DMS53 (cell line): ENCODE measurements at places on chromosomes 7 and 10.
A peak's percentile ranks its signal among the peaks of the same experiment; 100 is the strongest.

DNA sequence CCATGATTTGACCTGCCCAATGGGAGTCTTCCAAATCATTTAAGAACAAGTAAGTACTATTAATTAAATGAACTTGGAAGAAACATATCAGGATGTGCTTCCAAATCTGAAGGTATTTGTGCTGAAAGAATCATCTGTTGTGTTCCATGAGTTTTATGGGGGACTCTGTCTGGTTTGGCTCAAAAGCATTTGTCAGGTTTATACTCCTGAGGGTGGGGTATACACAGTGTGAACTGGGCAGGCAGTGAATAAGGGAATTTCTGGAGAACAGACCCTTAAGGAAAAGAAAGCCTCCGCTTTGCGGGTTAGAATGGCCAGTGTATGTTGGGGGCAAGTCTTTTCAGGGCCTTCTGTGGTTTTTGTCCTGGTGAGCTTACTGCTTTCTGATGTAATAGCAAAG, 29.9 kb downstream of the TCF7L2 start:
- no peak for DNase-seq

GRCh38 chr7:5173496-5173895, 16.5 kb upstream of the WIPI2 start:
- no peak for DNase-seq

DNA sequence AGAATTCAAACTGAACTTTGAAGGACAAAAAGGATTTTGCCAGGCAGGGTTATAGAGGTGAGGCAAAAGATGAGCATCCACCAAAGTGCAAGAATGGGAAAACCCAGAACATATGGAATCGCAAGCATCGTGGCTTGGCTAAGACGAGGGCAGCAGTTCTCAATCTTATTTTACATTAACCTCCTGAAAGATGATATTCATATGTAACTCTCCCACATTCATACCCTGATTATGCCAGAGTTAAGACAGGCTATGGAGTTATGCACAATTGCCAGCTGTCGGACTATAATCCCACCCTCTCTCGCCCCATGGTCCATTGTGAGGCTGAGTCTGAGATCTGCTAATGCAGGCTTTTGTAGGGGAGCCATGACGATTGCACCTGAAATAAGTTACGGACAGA, 21.2 kb upstream of the ASAH2 start:
- no peak for DNase-seq

DNA sequence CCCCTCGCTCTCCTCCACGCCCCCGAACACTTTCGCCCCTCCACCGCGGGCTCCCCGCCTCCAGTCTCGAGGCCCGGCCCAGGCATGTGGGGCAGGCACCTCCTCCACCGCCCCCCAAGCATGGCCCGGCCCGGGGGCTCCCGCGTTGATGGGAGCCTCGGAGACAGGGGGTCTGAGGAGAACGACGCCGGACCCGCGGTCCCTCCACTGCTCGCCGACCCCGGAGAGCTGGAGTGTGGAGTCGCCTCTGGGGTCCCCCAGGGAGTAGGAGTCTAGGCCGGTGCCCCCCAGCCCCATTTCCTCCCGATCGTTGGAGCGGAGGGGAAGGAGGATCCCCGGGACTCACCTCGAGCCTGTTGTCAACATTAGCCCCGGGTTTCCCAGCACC, 206 bp downstream of the UPF2 start:
- peak; percentile 59 for DNase-seq

DNA sequence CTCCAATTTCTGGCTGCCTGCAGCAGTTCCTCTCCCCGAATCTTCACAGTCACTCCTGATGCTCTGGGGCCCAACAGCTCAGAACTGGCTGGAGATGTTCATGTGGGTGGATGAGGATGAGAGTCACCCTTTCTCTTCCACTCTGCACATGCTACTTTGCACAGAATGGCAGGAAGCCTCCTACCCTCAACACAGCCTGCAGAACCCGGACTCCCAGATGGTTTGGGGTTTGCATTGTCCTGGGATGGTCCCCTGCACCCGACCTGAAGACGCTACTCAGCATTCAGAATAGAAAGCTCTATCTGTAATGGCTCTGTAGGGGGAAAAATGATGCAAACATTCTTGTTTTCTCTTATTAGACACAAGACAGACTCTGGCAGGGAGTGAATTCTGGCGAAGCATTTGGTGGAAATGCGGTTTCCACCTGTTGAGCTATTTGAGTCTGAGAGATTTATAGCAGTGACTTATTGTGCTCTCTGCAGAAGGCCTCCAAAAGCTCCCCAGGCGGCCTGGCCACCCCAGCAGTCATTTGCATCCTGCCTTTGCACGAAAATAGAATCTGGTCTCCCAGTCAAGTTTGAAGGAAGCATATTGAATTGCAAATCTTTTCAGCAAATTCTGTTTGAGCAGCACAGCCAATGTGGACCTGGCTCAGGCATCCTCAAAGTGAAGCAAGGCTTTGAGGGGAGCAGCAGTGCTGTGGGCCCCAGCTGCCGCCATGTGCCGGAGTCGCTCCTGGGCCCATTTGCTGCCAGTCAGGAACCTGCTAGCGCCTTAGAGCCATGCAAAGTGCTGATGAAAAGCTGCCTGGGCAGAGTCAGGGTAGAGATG, 309.3 kb downstream of the TCERG1L start:
- DNase-seq = no peak

- DNase-seq = no peak
Measured at GRCh38 chr10:60728056-60728455, 50.2 kb upstream of the CDK1 start.

DNA sequence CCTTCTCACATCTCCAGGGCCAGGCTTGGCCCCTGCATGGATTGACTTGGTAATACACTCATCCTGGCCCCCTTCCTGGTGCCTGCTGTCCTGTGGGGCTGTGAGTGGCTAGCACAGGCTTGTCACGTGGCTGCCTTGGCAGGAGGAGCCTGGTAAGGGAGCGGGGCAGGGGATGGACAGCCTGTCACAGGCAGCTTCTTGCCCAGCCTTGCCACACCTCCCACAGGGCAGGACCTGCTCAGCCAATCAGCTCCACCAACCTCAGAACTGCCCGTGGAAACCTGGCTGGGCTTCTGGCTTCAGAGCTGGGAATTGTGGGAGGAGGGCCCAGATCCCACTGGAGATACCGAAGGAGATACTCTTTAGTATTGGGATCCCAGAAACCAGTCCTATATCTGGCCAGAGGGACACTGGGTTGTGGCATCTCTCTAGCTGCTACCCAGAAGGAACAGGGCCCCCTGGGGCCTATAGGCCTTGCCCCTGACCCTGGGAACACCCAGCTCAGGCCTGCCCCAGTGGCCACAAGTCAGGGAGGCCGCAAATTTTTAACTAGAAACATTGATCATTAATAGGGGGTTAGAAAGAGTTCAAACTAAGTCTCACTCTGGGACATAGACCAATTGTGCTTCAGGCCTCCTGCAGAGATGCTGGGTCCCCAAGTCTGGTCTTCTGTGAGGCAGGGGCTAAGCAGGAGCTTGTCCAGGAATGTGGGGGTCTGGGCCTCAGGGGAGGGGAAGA, at the start of gene HOGA1:
Gene HOGA1, plus strand, starts transcription at position 330 of the 738 bp plus-strand sequence. Its CDS starts 315 bp downstream, at position 645.
- DNase-seq = peak; percentile 69

- DNase-seq = no peak
Measured at GRCh38 chr10:79112881-79113431, 44.2 kb downstream of the ZMIZ1 start.

GRCh38 chr7:151132461-151133205, 34.9 kb downstream of the GBX1 start:
- no peak for DNase-seq

DNA sequence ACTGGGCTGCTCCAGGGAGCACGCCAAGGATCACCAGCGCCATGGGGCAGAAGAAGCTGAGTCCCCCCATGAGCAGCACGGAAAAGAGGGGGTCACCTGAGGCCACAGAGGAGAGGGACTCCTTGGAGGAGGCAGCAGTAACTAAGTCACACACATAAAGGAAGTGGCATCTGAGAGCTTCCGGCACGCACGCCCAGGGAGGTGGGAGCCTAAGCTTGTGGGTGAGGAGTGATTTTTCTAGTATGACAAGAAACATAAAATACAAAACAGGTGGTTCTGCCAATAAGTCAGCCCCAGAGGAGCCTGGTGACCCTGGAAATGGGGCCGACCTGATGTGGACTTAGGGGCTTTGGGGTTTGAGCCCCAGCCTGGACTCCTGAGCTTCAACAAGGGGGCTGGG, 60.8 kb downstream of the CARD11 start:
- no peak for DNase-seq

DNA sequence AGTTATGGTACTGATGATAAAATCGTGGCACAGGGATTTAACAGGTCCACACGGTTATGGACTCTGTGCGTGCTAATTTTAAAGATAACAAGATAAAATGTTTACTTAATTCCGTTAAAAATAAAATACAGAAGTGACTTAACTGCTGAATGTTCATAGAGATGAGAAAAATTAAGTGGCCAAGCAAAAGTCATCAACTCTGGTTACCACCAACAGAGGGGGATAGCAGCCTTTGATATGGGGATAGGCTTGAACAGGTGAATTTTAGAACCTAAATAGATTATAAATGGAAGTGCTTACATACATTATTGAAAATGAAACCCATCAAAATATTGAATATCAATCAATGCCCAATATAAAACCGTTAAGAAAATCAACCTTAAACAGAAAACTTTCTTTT, 245.0 kb downstream of the WDR37 start:
- DNase-seq = no peak

DNA sequence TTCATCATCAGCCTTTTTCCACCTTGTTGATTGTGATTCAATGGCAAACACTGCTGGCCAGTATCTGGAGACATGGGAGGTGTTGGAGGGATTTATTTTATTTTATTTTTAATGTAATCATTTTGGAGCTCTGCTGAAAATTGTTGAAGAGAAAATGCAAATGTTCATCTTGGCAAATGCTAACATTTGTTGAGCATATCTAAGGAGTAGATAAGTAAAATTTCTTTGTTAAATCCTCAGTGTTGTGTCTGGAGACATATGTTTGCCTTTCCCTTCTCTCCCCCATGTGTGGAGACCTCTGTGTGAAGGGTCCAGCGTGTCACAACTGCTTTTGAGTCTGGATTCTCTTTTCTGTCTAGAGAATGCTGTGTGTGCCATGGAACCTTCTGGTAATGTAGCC, 300.3 kb downstream of the FZD1 start:
- DNase-seq = no peak

DNA sequence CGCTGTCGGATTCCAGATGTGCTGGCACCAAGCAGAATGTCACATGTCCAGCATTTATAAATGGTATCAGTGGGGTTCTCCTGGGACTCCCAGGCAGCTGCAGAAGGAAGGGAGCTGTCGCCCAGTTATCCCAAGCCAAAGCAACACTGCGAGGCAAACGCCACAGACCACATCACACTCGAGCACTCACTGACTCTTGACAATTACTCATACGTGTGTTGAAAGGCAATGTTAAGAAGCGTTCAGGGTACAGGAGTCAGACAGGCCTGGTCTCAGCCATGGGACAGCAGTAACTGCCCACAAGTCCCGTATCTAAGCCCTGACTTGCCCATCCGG, 113.4 kb downstream of the DIP2C start:
- no peak for DNase-seq

GRCh38 chr7:34596887-34597286, 61.1 kb upstream of the NPSR1 start:
- DNase-seq = peak; percentile 84

DNA sequence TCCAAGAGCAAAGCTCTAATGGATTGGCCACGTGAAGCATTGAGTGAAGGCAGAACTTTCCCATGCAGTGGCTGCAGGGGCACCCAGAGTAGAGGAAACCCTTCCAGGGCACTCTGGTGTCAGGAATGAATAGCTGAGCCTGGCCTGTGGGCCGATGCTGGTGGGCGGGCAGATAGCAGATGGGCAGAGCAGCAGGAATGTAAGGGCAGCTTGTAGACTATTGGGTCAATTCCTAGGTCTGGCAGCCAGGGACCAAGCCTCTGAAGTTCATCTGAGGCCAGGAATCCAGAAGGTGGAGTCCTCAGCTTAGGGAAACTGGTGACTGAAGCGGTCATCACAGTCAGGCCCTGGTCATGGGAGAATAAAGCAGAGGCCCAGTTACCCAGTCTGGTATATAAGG, 115.4 kb downstream of the TMEM178B start:
- no peak for DNase-seq

GRCh38 chr7:1707756-1708595, 37.9 kb downstream of the ELFN1 start:
- DNase-seq = no peak

DNA sequence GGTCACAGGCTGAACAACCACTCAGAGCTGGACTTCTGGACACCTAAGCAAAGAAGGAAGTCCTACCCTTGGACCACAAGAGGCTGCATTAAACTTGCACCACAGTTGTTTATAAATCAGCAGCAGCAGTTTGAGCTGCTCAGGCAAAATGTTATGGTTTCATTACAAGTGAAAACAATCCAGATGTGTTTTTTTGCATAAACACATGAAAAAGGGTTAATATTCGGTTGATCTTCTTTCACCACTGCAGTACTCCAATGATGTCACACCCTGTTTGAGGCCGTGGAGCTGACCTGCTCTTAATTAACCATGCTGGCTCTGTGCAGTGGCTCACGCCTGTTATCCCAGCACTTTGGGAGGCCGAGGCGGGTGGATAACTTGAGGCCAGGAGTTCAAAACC, 490.8 kb upstream of the CELF2 start:
- DNase-seq = no peak

- no peak for DNase-seq
Measured at GRCh38 chr10:59098387-59098786, 78.1 kb upstream of the PHYHIPL start.

GRCh38 chr7:114711241-114711640, 210.7 kb upstream of the MDFIC start:
- DNase-seq = no peak

DNA sequence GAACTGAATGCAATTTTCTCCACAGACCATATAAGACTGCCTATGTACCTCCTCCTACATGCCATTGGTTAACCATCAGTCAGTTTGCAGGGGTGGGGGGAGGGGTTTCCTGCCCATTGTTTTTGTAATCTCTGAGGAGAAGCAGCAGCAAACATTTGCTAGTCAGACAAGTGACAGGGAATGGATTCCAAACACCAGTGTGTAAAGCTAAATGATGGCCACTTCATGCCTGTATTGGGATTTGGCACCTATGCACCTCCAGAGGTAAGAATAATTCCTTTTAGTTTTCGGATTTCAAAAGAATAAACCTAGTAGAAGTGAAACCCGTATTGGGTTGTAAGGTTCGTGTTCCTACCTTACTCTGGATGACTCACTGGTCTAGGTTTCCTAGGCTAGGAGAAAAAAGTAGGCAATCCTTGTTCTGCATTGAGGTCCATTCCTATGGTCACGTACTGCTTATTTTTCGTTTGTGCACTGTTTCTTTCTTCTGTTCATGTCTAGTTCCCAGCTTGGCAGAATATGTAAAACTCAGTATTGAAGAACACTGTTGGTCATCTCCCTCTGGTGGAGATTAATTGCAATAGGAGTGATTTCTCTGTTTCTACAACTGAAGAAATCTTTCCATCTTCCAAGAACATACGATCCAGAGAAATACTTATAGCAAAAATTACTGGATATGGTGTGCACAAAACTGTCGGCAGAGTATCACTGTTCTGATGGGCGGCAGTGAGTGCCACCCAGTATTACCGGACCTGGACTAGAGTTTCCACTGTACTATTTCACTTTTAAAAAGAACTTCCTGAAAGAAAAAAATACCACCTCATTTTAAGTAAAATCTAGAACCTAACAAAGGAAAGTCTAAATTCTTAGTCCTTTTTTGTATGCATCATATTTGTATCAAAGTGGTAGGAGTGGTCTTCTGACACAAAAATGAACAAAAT, at the start of gene AKR1C3:
Gene AKR1C3, plus strand, starts transcription at position 150 of the 941 bp plus-strand sequence. Its CDS starts 31 bp downstream, at position 181.
- peak; percentile 69 for DNase-seq

- DNase-seq = no peak
Measured at GRCh38 chr10:123563581-123563855, 102.6 kb upstream of the GPR26 start.
